Activated CD4-positive, alpha-beta memory T cell treated with anti-CD3 and anti-CD28 coated beads for 36 hours (primary cell): ENCODE measurements at places on chromosomes 11 and 22. TPM values are rescaled to one million over a fixed set of nuclear protein-coding genes. Genes with fewer than 3 reads are reported as not detected.

Gene MPZL2
- total RNA-seq, result 17.8 TPM

Gene KDELR3
- total RNA-seq, result 0.97 TPM

Gene C11orf16
- total RNA-seq, result not detected

Gene APBB1
- 51.6 TPM for total RNA-seq

Gene KDM4D
- 1.6 TPM for total RNA-seq

Gene SYT8
- not detected for total RNA-seq

Gene ASPHD2
- 9.2 TPM for total RNA-seq

Gene MN1
- 0.07 TPM for total RNA-seq

Gene IGSF22
- total RNA-seq, result 0.85 TPM

Gene MRGPRE
- not detected for total RNA-seq

DNA sequence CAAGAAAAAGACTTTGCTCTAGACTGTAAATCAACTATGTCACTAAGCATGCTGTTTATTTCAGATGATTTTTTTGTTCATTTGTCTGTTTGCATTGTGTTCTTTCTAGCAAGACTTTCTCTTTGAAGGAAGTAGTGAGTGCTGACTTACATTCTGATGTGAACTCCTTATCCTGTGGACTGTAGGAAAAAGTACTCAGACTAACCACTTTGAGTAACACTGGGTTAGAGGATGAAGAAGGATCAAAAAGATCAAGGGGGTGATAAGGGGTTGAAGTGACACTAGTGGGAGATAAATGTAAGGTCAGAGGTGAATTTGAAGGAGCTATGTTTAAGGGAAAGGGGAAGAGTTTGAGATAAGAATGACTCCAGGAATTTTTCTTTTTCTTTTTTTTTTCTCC lies 369.4 kb downstream of the NELL1 start:
- H3K27me3 ChIP-seq, result no peaks in the 10 kb centered on the region
- DNase-seq, result no peak
- no peaks in the 10 kb centered on the region for H3K4me1 ChIP-seq
- no peaks in the 10 kb centered on the region for H3K36me3 ChIP-seq
- H3K4me3 ChIP-seq, result no peak overlapping the region
- no peak overlapping the region for H3K27ac ChIP-seq

DNA sequence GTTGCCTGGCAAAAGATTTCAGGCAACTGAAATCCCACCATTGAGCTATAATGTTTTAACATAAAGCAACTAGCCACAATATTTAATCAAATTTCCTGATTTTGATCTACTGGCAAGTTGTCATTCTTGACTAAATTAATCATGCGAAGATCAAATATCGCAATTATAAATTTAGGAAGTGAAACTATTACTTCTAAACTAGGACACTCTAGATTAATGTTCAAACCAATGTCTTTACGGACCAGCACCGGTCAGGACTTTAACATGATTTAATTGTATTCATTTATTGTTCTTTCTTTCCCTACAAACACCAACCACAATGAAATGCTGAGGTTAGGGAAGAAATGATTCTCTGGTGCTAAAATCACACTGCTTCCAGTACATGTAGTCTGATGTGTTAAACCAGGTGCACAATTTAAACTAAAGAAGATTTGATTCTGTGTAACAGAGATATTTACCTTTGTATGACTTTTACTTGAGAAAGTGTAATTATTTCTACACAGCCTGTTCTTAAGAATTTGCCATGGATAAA lies 14.9 kb downstream of the GAS2 start:
- no peak for DNase-seq
- H3K27me3 ChIP-seq, result peaks cover 2% of the 10 kb centered on the region
- H3K4me3 ChIP-seq, result no peak overlapping the region

GRCh38 chr11:88359114-88359513 lies 21.6 kb upstream of the CTSC start:
- H3K4me3 ChIP-seq, result no peak overlapping the region
- no peaks in the 10 kb centered on the region for H3K27me3 ChIP-seq
- no peak for DNase-seq
- peaks cover 46% of the 10 kb centered on the region for H3K4me1 ChIP-seq
- no peak overlapping the region for H3K27ac ChIP-seq
- no peaks in the 10 kb centered on the region for H3K36me3 ChIP-seq

DNA sequence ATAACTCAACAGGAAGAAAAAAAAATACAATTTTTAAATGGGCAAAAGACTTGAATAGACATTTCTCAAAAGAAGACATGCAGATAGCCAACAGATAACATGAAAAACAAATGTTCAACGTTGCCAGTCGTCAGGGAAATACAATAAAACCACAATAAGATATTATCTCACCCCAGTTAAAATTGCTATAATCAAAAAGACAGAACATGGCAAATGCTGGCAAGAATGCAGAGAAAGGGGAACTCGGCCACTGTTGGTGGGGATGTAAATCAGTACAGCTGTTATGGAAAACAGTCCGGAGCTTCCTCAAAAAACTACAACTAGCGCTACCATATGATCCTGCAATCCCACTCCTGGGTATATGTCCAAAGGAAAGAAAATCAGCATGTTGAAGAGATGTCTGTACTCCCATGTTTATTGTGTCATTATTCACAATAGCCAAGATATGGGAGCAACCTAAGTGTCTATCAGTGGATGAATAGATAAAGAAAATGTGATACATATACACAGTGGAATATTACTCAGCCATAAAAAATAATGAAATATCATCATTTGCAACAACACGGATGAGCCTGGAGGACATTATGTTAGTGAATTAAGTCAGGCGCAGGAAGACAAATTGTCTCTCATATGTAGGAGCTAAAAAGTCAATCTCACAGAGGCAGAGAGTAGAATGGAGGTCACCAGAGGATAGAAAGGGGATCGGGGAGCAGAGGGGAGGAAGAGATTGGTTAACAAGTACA lies 12.2 kb upstream of the CYTH4 start:
- H3K36me3 ChIP-seq, result no peaks in the 10 kb centered on the region
- peaks cover 56% of the 10 kb centered on the region for H3K4me1 ChIP-seq
- DNase-seq, result no peak
- H3K27ac ChIP-seq, result no peak overlapping the region

DNA sequence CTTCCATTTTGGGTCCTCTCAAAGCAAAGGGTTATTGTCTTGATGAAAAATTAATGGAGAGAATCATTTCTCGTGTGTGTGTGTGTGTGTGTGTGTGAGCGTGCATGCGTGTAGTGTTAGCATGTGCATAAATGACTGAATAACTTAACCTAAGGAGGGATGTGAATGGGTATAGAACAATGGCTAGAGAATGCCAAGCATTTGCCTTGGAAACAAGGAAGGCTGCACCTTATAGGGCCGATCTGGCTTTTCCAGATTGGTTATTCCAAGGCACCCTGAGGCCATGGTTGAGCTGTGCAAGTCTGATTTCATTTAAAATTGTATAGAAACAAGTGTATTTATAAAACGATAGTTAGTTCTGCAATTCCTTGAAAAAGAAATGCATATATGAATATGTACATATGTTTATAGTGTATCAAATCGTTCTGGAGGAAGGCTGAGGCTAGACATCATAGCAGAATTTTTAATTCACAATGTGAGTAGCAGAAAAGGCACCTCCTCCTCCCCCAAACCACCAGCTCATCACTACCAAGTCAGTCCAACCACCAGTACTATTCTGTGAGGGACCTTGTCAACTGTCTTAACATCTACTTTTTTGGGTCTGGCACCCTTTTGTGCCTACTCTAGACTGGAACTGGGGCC lies 322.7 kb upstream of the ISX start:
- H3K4me1 ChIP-seq, result no peaks in the 10 kb centered on the region
- no peak for DNase-seq
- no peak overlapping the region for H3K4me3 ChIP-seq

GRCh38 chr11:95065336-95065735 lies 1.4 kb upstream of the SRSF8 start:
- peaks cover 12% of the 10 kb centered on the region for H3K4me1 ChIP-seq
- H3K27me3 ChIP-seq, result peaks cover 3% of the 10 kb centered on the region
- H3K27ac ChIP-seq, result no peak overlapping the region
- H3K4me3 ChIP-seq, result no peak overlapping the region
- no peak for DNase-seq
- H3K36me3 ChIP-seq, result peaks cover 10% of the 10 kb centered on the region

GRCh38 chr11:130872981-130873380 lies 43.3 kb downstream of the SNX19 start:
- no peak overlapping the region for H3K4me3 ChIP-seq
- no peak for DNase-seq
- peaks cover 39% of the 10 kb centered on the region for H3K36me3 ChIP-seq
- no peak overlapping the region for H3K27ac ChIP-seq

GRCh38 chr11:6932145-6932544 lies 5.9 kb downstream of the ZNF215 start:
- H3K4me3 ChIP-seq, result no peak overlapping the region
- H3K4me1 ChIP-seq, result peaks cover 6% of the 10 kb centered on the region
- H3K27ac ChIP-seq, result no peak overlapping the region

- no peak overlapping the region for H3K4me3 ChIP-seq
- no peak for DNase-seq
- H3K27me3 ChIP-seq, result no peaks in the 10 kb centered on the region
- H3K27ac ChIP-seq, result no peak overlapping the region
Observed at GRCh38 chr22:22923379-22923778, 35.8 kb downstream of the IGLL5 start.

- H3K36me3 ChIP-seq, result no peaks in the 10 kb centered on the region
- no peak overlapping the region for H3K4me3 ChIP-seq
- H3K27me3 ChIP-seq, result no peaks in the 10 kb centered on the region
- peaks cover 18% of the 10 kb centered on the region for H3K4me1 ChIP-seq
Observed at GRCh38 chr11:111407652-111408051, 28.6 kb upstream of the POU2AF1 start.

DNA sequence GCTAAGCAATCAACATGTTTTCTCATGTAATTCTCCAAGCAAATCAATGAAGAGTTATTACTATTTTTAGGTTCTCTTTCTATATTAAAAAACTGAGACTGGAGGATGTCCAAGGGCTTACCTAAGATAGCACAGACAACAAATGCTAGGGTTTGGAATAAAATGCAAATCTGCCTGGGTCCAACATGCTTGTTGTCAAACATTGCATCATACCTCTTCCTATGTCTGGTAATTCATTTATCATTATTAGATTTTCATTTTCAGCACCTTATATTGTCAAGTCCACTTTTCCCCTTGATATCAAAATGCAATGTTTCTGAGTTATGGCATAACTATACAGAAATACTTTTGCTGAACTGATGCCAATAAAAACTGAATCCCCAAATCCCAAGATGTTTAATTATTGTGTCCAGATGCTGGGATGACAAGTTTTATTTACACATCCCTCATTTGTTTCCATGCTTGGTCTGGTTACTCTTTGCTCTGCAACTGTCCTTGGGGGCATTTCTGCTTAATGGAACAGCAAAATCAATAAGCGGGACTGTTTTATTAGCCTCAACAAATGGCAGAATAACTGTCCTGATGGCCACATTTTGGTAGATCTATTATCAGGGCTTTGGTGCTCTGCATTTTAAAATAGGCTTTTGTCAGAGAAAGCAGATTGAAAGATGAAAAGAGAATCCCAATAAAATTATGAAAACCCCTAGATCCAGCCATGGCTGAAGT lies 86.0 kb downstream of the C11orf87 start:
- no peak overlapping the region for H3K4me3 ChIP-seq
- no peak for DNase-seq
- H3K27me3 ChIP-seq, result no peaks in the 10 kb centered on the region
- H3K4me1 ChIP-seq, result no peaks in the 10 kb centered on the region

GRCh38 chr11:2175659-2176058 lies 4.0 kb upstream of the TH start:
- H3K27ac ChIP-seq, result no peak overlapping the region
- no peaks in the 10 kb centered on the region for H3K27me3 ChIP-seq
- no peaks in the 10 kb centered on the region for H3K36me3 ChIP-seq
- DNase-seq, result no peak
- H3K4me3 ChIP-seq, result no peak overlapping the region

GRCh38 chr22:38177044-38177443 lies 4.6 kb downstream of the PLA2G6 start:
- H3K4me1 ChIP-seq, result peaks cover 74% of the 10 kb centered on the region
- no peaks in the 10 kb centered on the region for H3K36me3 ChIP-seq
- peak overlapping the region; percentile 84 for H3K27ac ChIP-seq
- H3K27me3 ChIP-seq, result no peaks in the 10 kb centered on the region
- peak; percentile 31 for DNase-seq

- no peak overlapping the region for H3K4me3 ChIP-seq
- H3K4me1 ChIP-seq, result no peaks in the 10 kb centered on the region
- H3K36me3 ChIP-seq, result no peaks in the 10 kb centered on the region
- H3K27ac ChIP-seq, result no peak overlapping the region
- peaks cover 3% of the 10 kb centered on the region for H3K27me3 ChIP-seq
- DNase-seq, result no peak
Observed at GRCh38 chr11:134737563-134738510, 325.8 kb upstream of the B3GAT1 start.

DNA sequence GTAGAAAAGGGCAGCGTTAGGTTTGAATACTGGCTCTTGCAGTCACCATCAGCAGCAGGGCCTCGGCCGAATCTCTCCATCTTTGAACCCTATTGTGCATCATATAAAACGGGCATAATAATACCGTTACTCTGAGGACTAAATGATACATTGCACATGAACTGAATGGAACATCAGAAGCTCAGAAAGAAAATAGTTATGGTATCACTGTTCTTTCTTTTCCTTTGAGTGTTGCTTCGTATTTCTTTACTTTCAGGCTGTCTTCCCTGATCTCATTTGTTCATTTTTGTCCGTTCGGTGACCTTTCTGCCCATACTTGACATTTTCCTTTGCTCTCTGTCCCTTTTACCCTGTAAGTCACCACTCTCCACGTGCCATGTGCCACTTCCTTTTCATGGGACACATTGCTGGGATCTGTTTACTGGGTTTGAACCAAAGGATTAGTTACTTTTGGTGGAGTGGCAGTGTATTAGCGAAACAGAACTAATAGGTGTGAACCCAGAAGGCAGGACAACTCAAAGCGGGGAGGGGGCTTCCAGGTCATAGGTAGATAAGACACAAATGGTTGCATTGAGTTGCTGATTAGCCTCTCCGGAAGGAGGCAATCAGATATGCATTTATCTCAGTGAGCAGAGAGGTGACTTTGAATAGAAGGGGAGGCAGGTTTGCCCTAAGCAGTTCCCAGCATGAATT lies 717 bp upstream of the ZNF202 start:
- H3K36me3 ChIP-seq, result peaks cover 18% of the 10 kb centered on the region
- H3K4me3 ChIP-seq, result peak overlapping the region; percentile 97
- peak overlapping the region; percentile 83 for H3K27ac ChIP-seq
- DNase-seq, result peak; percentile 17
- peaks cover 34% of the 10 kb centered on the region for H3K4me1 ChIP-seq
- H3K27me3 ChIP-seq, result no peaks in the 10 kb centered on the region

DNA sequence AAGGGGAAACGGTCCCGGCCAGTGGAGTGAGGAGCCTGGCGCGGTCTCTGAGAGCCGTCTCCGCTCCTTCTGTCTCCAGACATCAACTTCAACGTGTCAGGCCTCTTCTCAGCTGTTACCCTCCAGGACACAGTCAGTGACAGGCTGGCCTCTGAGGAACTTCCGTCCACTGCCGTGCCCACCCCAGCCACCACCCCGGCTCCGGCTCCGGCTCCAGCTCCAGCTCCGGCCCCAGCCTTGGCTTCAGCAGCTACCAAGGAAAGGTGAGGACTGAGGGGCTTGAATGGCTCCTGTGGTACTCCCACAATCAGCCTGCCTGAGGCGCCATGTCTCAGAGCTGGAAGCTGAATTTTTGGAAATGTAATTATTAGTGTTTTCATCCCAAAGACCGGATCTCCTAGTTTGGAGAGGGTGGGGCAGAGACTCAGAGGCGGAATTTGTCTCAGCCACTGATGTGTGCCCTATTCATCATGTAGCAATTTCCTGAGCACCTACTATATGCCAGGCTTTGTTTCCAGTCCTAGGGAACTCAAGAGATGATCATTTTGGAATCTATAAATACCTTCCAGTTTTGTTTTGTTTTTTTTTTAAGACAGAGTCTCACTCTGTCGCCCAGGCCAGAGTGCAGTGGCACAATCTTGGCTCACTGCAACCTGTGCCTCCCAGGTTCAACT lies 7.9 kb upstream of the PDXP start:
- H3K4me1 ChIP-seq, result no peaks in the 10 kb centered on the region
- no peak overlapping the region for H3K4me3 ChIP-seq
- peaks cover 38% of the 10 kb centered on the region for H3K36me3 ChIP-seq
- DNase-seq, result no peak
- no peak overlapping the region for H3K27ac ChIP-seq
